ENCODE measurements at places on chromosomes 5 and 9.
A peak's percentile ranks its signal among the peaks of the same experiment; 100 is the strongest.

- DNase-seq, result no peak
Measured at GRCh38 chr5:56525113-56525512, 290.2 kb upstream of the MAP3K1 start.

GRCh38 chr5:111735583-111736270 is 21.3 kb downstream of the NREP start:
- DNase-seq, result peak; percentile 16

DNA sequence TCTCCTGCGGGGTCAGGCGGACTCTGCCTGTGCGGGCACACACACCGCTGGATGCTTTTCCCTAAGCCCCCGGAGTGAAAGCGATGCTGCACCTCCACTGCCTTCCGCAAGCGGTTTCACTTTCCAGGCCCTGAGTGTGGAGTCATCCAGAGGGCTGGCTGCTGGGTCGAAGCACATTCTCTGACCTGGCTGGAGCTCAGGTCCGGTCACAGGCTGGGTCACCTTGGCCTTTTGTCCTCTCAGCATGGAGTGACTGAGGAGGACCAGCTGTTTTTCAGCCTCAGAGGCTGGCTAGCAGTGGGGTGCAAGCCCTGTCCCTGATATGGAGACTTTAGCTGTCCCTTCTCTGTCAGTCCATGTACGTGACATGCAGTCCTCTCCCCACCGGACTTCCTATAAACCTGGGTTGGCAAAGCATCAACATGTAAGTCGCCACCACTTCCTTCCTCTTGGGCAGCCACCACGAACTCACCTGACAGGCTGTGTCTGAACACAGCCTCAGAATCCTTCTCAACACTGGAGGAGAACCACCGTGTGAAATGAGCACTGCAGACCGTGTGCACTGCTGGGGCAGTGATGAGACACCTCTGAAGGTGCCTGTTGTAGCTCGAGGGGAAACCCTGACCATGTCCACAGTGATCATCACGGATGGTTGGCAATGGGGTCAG is 51.3 kb downstream of the GADD45G start:
- no peak for DNase-seq

- no peak for DNase-seq
Measured at GRCh38 chr5:149297340-149298025, 25.8 kb downstream of the AFAP1L1 start.

- no peak for DNase-seq
Measured at GRCh38 chr9:133184971-133185370, 21.3 kb upstream of the GBGT1 start.

- DNase-seq, result no peak
Measured at GRCh38 chr9:5357431-5358105, 17.9 kb upstream of the RLN1 start.

DNA sequence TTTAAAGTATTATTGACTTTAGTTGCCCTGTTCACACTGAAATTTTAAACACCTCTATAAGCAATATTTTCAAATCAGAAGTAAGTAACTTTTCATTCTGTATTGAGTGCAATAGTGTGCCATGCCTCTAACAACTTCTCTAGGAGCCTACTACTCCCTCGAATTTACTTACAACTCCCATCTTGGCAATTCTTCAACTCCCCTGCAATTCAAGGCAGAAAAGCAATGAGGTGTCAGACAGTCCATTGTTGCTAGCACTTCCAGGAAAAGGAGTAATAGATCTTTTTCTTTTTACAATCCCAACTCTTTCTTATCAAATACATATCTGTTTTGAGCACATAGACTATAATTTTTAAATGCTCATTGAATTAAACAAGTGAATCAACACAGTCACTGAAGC is 222.7 kb upstream of the PUM3 start:
- DNase-seq, result no peak
